Cerebellar nuclear complex (tissue), 1 donor: ENCODE measurements at places on chromosomes 12 and 14.

GRCh38 chr12:28540324-28540714 is 350.1 kb downstream of the CCDC91 start:
- DNase-seq = no peak

DNA sequence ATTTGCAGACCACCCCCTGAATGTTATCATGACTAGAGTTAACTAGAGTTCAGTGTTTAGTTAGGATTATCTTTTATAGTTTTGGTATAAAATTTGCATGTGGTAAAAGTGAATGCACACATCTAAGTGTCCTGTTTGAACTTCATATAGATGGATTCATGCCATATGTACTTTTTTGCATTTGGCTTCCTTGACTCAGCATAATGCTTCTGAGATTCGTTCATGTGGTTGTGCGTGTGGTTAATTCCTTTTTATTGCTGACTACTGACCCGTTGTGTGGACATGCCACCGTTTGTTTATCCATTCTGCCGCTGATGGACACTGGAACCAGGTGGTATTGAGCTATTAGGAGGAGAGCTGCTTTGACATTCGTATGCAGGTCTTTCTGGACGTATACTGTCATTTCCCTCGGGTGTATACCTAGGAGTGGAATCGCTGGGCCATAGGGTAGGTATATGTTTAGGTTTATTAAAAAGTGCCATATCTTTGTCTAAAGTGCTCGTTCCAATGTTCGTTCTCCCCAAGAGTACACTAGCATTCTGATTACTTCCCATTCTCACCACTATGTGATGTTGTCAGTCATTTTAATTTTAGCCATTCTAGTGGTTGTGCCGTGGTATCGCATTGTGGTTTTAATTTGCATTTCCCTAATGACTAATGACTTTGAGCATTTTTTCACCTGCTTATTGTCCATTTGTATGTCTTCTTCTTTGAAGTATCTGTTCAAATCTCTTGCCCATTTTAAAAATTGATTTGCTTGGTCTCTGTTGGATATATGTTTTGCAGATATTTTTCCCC is 37.7 kb downstream of the RIN3 start:
- DNase-seq = no peak

GRCh38 chr12:32549675-32550079 is 129.4 kb upstream of the DNM1L start:
- no peak for DNase-seq

GRCh38 chr12:61302282-61302681 is 957.9 kb upstream of the USP15 start:
- DNase-seq = no peak

- DNase-seq = no peak
These were observed 132.0 kb downstream of the DACT1 start for GRCh38 chr14:58769771-58770170.

GRCh38 chr12:673849-674248 is 10.6 kb upstream of the NINJ2 start:
- DNase-seq = no peak

- no peak for DNase-seq
These were observed 106.4 kb downstream of the ARF6 start for GRCh38 chr14:49999146-49999761.

DNA sequence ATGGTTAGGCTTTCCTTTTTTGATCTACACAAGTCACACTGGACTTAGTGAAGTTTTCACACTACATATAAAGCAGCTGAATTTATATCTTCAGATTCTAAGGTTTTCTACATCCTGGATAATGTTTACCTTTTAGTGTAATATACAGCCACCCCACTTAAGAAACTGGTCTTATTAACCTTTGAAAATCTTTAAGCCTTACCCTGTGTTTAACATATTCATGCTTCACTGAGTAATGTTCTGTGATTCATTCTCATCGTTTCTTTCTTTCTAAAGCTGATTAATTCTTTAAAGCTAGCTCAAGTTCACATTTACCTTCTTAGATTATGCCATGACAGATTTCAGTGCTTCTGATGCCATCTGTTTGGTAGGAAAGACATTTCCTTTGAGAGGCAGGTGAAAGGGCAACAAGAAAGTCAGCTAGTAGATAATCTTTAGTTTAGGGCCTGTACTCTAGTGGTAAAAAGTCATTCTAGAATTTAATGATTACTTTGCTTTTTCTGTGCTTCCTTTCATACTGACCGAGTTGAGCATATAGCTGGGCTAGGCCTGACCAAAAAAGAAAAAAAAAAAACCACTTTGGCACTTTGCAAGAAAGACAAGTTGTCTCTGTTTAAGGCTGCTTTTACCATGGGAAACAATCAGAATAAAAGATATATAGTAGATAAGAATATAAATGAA is 690.9 kb upstream of the FBXO33 start:
- DNase-seq = no peak

GRCh38 chr12:106919910-106920544 is 35.7 kb upstream of the TMEM263 start:
- no peak for DNase-seq

- DNase-seq = no peak
These were observed 1239.0 kb downstream of the SLC16A7 start for GRCh38 chr12:60834806-60835205.

- no peak for DNase-seq
These were observed 3.3 kb downstream of the EEF1AKMT3 start for GRCh38 chr12:57775563-57776246.

GRCh38 chr14:22084393-22085281 is 411.0 kb upstream of the OR4E1 start:
- DNase-seq = no peak

- no peak for DNase-seq
These were observed 11.1 kb upstream of the KRT1 start for GRCh38 chr12:52691076-52691840.

GRCh38 chr12:104462931-104463339 is 6.2 kb downstream of the CHST11 start:
- DNase-seq = no peak

DNA sequence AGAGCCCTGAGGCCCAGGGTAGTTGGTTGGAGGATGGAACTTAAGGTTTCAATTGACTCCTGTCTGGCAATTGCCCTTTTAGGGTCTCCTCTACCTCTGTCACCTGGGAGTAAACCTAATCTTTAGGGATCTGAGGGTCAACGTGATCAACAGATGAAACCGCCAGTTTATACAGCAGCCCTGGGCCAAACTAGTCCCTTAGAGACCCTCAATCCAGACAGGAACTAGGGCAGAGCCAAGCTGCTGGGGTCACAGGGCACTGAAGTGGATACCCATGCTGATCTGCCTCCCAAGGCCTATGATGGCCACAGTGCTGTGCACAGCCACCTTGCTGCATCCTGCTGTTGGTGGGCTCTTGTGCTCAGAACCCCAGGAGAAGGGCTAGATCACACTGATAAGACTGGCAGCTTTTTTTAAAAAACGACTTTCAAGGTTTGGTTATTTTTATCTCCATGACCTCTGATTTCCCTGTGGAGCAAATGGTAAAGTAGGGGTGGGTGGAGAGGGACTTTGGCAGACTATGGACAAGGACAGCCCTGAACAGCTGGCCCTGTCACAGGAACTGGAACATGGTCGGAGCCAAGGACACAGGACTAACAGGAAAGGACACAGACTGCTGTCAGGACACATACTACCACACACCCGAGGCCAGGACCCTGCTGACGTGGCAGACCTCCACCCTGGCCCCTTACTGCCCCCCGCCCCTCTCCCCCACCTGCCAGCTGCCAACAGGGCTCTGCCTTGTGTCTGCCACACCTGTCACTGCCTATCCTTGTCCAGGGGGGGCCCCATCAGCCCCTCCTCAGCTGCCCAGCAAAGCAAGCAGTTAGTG is 474 bp downstream of the FITM1 start:
- DNase-seq = no peak
